ENCODE measurements at places on chromosomes 1 and 21. TPM values are rescaled to one million over a fixed set of nuclear protein-coding genes. Genes with fewer than 3 reads are reported as not detected.

The HLCS gene
- total RNA-seq = 42.2 TPM

The ZSCAN20 gene
- 19.8 TPM for total RNA-seq

The RGSL1 gene
- not detected for total RNA-seq

The RGS4 gene
- total RNA-seq = 110 TPM

The TSSK3 gene
- 1.0 TPM for total RNA-seq

The SH3BGR gene
- 2.8 TPM for total RNA-seq

The CAPN2 gene
- total RNA-seq = 348 TPM

The EPHB2 gene
- 47.3 TPM for total RNA-seq

The LCE1F gene
- total RNA-seq = not detected

The CD1E gene
- total RNA-seq = not detected

The AKIRIN1 gene
- total RNA-seq = 25.6 TPM

The CBS gene
- total RNA-seq = 58.5 TPM

The ITLN1 gene
- not detected for total RNA-seq

The ELOVL1 gene
- 38.7 TPM for total RNA-seq

The SEMA6C gene
- total RNA-seq = 1.2 TPM

The ITLN2 gene
- total RNA-seq = not detected

The CNTN2 gene
- total RNA-seq = not detected

The GPR52 gene
- 0.50 TPM for total RNA-seq

The THEM5 gene
- 0.17 TPM for total RNA-seq

The SYDE2 gene
- 4.9 TPM for total RNA-seq

The FCAMR gene
- not detected for total RNA-seq

The ANKRD65 gene
- 4.2 TPM for total RNA-seq

The SPATA17 gene
- total RNA-seq = 0.50 TPM

The ADORA3 gene
- total RNA-seq = not detected

The LCE2D gene
- not detected for total RNA-seq

All from smooth muscle cell of trachea (primary cell).